ENCODE measurements at places on chromosomes 2 and 18. TPM values are rescaled to one million over a fixed set of nuclear protein-coding genes. Genes with fewer than 3 reads are reported as not detected.

GRCh38 chr2:224948859-224949258, 93.4 kb downstream of the DOCK10 start:
- H3K36me3 ChIP-seq, result no peaks in the 10 kb centered on the region
- H3K27ac ChIP-seq, result no peak overlapping the region
- no peaks in the 10 kb centered on the region for H3K27me3 ChIP-seq
- H3K4me1 ChIP-seq, result peaks cover 17% of the 10 kb centered on the region
- no peak overlapping the region for H3K4me3 ChIP-seq

DNA sequence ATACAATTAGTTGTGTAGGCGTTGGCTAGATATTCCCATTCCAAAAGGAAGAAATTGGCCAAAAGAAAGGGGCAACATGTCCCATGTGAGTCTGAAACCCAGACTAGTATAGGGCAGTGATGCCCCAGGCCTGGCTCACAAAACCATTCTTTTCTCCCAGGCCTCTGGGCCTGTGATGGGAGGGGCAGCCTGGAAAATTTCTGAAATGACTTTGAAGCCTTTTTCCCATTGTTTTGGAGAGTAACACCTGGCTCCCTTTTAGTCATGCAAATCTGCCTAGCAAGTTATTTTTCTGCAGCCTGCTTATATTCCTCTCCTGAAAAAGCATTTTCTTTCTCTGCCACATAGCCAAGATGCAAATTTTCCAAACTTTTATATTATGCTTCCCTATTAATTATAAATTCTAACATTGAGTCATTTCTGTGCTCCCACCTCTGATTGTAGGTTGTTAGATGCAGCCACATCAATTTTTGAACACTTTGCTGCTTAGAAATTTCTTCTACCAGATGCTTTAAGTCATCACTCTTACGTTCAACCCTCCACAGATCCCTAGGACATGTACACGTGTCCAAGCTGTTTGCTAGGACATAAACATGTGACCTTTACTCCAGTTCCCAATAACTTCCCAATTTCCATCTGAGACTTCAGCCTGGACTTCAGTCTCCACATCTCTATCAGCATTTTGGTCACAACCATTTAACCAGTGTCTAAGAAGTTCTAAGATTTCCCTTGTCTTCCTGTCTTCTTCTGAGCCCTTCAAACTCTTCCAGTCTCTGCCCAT, 76.1 kb upstream of the MC4R start:
- DNase-seq, result peak; percentile 37
- no peaks in the 10 kb centered on the region for H3K27me3 ChIP-seq
- H3K36me3 ChIP-seq, result no peaks in the 10 kb centered on the region
- H3K27ac ChIP-seq, result no peak overlapping the region
- no peaks in the 10 kb centered on the region for H3K4me1 ChIP-seq

- H3K36me3 ChIP-seq, result no peaks in the 10 kb centered on the region
- H3K27me3 ChIP-seq, result no peaks in the 10 kb centered on the region
- H3K4me3 ChIP-seq, result no peak overlapping the region
These were observed 223.4 kb upstream of the RND3 start for GRCh38 chr2:150710916-150711315.

DNA sequence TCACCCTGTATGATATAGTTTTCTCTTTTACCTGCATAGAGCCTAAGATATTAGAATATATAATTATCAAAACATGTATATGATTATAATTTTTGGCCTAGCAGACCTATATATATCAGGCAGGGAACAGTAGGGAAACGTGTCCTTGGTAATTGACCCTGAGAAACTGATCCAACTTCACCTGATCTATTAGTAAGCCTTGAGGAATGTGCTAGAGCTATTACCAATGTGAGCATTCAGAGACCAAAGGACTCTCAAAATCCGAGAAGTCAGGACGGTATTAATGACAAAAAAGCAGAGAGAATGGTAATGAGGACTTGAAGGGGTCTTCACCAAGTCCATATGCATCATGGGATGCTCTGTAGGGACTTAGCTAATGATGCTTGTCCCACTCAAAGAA, 571.9 kb downstream of the CPS1 start:
- peak; percentile 30 for DNase-seq
- no peaks in the 10 kb centered on the region for H3K36me3 ChIP-seq
- H3K27ac ChIP-seq, result no peak overlapping the region
- H3K4me3 ChIP-seq, result no peak overlapping the region
- H3K27me3 ChIP-seq, result no peaks in the 10 kb centered on the region

- H3K4me1 ChIP-seq, result peaks cover 8% of the 10 kb centered on the region
- H3K27me3 ChIP-seq, result no peaks in the 10 kb centered on the region
- H3K36me3 ChIP-seq, result no peaks in the 10 kb centered on the region
- H3K27ac ChIP-seq, result no peak overlapping the region
These were observed 210.9 kb downstream of the GBX2 start for GRCh38 chr2:235957251-235957650.

GRCh38 chr18:765764-766549, 46.1 kb downstream of the YES1 start:
- H3K4me1 ChIP-seq, result peaks cover 2% of the 10 kb centered on the region
- no peaks in the 10 kb centered on the region for H3K27me3 ChIP-seq
- no peaks in the 10 kb centered on the region for H3K36me3 ChIP-seq
- no peak overlapping the region for H3K27ac ChIP-seq

The LOXL3 gene
- 12.2 TPM for total RNA-seq

The TMEM37 gene
- total RNA-seq, result 8.8 TPM

DNA sequence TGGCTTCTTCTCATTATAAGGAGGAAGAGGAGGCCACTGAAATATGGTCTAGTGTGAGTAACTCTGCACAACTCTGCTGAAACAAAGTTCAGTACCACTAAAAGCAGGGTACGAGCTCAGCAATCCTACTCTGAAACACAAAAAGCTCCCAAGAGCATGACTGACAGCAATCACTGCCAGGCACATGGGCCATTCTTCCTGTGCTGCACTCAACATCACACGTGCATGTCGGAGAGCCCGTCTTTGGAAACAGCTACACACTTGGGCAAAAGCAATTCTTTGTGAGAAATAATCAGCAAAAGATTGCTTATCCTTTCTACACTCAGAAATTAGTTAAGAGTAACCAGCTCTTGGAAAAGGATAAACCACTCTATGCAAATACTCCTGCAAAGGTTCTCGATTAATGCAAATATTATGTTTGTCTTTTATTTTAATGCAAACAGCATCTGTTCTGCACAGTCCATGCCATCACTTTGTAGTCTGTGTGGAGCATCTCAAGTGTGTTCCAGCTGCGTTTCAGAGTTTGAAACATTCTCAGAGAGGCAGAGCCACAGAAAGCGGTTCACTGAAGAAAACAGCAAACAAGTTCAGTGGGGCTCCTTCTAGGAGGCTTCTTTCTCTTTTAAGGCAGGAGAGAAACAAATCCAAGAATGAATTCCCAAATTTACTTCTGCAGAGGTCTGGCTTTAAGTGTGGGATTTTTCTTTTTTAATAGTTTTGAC, 145.0 kb downstream of the HDAC4 start:
- peaks cover 19% of the 10 kb centered on the region for H3K4me1 ChIP-seq
- H3K27ac ChIP-seq, result peak overlapping the region; percentile 18
- peaks cover 3% of the 10 kb centered on the region for H3K36me3 ChIP-seq
- H3K27me3 ChIP-seq, result no peaks in the 10 kb centered on the region
- DNase-seq, result no peak

DNA sequence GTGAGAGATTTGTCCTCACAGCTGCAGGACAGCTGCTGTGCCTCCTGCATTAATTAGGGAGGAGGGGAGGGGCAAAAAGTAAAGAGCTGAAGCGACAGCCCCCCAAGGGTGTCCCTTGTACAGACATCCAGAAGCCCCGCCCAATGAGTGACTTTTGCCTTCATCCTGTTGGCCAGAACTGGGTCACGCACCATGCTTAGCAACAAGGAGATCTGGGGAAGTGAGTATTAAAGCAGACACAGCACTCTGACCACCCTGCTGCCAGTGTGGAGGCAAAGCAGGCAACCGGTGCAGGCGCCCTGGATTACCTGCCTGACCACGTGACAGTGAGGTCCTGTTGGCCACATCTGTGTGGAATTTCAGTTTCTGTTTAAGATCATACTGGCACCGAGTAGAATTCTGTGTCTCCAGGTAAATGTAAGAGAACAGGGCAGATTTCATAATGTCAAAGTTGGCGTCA, 21.5 kb upstream of the BIN1 start:
- peaks cover 4% of the 10 kb centered on the region for H3K4me1 ChIP-seq
- H3K36me3 ChIP-seq, result no peaks in the 10 kb centered on the region
- peak; percentile 88 for DNase-seq
- no peaks in the 10 kb centered on the region for H3K27me3 ChIP-seq
- H3K27ac ChIP-seq, result no peak overlapping the region

The CYBRD1 gene
- total RNA-seq, result 8.2 TPM

GRCh38 chr2:226755631-226756030, 44.0 kb downstream of the IRS1 start:
- no peak overlapping the region for H3K27ac ChIP-seq
- peaks cover 25% of the 10 kb centered on the region for H3K4me1 ChIP-seq
